Stimulated activated CD8-positive, alpha-beta memory T cell treated with anti-CD3 and anti-CD28 coated beads, Interleukin-7, amount 100 ng/mL, for 4 hours (primary cell): ENCODE measurements at places on chromosomes 11 and 22.

DNA sequence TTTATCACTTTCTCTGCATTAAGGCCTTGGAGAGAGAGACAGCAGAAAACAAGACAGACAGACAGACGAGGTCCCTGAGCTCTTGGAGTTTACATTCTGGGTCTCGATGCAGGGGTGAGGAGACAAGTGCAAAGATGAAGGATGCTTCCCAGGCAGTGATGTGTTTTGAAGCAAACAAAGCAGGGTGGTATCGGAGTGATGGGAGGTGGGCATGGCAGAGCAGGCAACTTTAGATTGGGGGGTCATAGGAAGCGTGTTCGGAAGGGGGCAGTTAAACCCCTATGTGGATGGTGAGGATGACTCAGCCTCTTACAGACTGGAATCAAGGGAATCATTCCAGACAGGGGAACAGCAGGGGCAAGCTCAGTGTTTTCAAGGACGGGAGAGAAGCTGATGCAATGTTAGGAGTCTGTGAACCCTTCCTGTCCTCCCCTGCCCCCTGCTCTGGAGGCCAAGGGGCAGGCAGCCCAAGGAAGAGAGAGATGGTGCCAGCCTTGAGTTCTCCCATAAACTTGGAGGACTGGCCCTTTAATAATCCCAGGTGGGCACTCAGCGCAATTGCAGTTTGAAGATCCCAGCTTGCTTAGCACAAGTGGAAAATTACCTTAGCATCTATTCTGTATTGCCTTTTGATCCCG, 180.2 kb downstream of the CHST1 start:
- no peak for DNase-seq

DNA sequence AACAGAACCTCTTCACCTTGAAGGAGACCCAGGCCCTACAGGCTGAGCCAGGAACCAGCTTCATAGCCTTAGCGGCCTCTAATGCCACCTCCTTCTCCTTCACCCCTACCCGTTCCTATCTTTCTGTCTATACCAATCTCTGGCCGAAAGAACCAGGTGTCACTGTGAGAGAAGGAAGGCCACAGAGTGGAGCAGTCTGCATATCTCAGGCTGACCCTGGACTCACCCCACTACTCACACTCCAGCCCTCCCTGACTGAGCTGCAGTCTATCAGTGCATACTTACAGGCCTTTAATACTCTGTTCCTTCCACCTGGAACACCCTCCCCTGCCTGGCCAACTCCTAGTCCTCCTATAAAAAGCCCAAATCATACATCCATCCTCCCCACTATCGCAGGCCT, 32.7 kb downstream of the ARAP1 start:
- DNase-seq: no peak

DNA sequence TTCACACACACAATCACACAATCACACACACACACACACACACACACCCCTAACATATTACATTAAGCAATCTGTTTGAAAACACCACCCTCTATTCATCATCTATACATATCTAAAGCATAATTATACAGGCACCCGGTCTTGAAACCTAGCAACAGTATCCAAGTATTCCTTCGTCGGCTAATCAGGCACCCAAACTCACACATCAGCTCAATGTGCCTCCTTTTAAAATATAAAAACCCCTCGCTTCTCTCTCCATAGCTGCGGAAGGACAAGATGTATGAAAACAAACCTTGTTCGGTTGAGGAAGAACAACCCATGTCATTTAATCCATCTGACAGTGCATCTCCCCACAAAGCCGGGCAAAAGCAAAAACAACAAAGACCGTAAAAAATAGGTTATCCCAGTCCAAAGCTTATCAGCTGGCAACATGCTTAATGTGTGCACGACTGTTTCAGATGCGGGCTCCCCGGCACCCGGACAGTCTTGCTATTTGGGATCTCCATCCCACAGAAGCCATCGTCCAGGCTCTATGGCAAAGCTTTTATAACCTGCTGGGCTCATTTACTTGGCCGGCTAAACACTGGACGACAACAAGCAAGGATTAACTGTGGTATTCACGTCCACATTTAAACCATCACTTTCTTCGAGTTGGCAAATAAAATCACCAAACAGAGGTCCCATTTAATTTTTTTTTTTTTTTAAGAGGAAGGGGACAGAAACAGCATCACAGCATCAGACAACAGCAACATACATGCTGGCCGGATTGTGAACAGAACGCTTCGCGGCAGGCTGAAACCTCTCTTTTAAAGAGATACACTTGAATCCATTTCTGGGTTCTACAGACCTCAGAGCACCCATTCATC, 365.5 kb downstream of the SHANK2 start:
- DNase-seq: no peak

GRCh38 chr11:124842305-124842704, 22.9 kb upstream of the ROBO3 start:
- DNase-seq: no peak

DNA sequence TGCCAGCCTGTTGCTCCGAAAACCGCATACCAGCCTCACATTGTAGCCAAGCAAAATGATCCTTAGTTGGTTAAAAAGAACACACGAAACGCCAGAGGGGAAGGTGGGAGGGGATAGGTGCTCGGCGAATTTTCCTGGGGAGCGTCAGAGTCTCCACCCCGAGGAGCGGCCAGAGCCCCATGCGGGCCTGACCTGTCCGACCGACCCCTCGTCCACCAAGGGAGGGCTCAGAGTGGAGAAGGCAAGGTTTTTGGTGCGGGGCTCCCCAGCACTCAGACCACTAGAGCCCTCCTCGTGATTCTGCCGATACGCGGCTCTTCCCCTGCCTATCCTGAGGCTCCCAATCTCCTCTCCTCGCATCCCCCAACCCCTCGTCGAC, 39.6 kb downstream of the DIXDC1 start:
- no peak for DNase-seq

DNA sequence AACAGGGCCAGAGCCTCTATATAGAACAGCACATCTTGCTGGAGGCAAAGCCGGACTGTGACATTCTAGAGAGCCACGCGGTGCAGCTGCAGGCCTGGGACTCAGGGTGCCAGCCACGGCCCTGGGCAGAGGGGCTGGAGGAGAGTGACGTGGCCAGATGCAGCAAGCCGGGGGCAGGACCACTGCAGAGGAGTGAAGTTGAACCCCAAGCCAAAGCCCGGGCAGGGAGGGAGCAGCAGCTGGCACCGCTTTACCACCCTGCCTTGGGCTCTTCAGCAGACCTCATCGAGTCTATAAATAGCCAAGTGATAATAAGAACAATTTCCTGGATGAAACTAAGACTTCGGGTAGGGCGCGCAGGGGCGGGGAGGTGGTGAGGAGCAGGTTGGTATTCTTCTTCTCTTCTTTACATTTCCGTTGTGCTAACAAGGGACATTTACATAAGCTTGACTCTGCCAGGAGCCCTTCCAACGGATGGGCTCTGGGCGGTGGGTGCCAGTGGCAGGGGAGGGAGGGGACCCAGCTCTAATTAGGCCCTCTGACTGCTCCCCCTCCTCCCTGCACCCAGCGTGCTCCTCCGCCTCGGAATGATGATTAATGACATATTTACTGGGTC, 110.2 kb downstream of the ST3GAL4 start:
- DNase-seq: no peak
